Astrocyte of the spinal cord (primary cell): ENCODE measurements at places on chromosomes 7 and 10.
A peak's percentile ranks its signal among the peaks of the same experiment; 100 is the strongest.

- DNase-seq = peak; percentile 84
Observed at GRCh38 chr7:95859429-95859828, 87.1 kb downstream of the DYNC1I1 start.

DNA sequence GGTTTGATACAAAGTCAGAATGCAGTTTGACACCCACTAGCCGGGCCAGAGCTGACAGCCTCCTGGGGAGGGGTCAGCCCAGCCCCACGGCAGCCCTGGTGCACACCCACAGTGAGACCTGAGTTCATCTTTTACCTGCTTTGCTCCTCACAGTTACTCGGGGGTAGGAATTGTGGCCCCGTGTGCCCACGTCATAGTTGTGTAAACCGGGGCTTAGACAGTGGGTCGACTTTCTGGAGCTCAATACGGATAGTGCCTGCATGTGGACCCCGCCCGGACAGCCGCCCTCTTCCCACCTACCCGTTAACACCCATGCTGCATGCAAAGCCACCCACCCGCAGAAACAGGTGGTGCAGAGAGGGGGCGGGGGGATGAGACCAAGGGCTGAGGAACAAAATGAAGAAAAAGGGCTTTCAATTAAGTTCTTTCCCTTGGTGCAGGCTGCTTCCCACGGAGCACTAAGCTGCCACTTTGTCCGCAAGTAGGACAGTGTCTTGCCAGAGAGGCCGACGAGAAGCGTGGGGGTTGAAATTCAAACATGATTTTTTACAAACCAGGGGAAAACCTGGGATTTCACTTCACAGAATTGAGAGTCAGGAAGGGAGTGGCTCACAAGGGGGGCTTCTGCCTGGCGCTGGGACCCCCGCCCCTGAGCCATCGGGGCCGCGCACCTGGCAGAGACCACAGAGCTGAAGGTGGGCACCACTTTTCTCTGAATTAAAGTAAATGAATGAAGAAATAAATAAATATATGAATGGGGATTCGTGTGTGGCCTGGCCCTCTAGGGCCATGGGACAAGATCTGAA, 24.6 kb upstream of the FOXL3 start:
- DNase-seq = no peak

DNA sequence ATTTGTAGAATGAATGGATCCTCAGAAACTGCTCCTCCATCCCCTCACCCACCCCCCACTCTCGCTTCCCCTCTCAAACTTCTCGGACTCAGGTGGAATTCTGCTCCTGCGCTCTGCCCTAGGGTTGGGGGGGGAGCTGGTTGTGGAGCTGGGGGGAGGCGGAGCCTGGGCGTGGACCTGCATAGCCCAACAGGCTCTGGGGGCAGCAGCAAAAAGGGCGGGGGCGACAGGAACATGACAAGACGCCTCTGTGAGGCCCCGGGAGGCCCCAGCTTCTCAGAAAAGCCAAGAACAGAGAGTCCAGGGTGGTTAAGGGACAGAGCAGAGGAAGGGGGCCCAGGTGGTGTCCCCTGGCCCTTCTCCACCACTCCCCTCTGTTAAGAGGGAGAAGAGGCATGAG, 3.5 kb downstream of the TSC22D4 start:
- DNase-seq = no peak

- DNase-seq = no peak
Observed at GRCh38 chr7:117654780-117655179, 175.0 kb downstream of the CFTR start.

- DNase-seq = no peak
Observed at GRCh38 chr7:80929619-80930018, 10.8 kb upstream of the SEMA3C start.

GRCh38 chr7:95412075-95412474, 15.9 kb upstream of the PON3 start:
- no peak for DNase-seq

DNA sequence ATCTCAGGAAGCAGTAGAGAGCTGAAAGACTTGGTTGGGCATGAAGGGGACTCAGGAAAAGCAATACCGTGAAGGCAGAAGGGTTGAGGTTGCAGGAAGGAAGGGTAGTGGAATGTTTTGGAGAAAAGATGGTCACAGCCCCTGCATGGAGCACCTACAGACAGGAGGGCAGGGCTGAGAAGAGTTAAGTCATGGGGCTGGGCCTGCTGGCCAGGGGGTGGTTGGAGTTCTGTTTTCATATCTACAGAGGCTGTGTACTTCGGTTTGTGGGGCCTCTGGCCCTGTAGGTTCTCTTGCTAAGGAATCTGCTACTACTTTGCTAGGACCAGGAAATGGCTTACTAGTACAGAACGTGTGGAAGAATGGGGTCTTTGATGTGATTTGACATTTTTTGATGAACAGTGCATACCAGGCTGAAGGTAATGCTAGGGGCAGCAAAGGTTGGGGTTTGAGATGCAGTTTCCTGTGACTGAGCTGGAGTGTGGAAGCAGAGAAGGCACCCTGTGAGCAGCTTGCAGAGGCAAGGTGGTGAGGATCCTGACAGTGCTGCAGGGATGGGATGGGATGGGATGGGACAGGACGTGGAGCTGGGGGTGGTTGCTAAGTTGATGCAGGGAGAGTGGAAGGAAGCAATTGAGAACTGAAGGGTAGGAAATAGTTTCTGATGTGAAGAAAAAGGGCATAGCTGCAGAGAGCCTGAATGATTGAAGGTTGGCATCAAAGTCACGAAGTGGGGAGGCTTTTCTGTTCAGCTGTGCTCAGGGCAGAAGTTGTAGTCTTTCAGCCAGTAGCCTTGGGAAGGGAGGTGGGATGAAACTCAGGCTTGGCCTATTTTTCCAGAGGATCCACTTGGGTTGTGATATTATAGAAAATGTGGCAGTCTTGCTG, 7.8 kb downstream of the RPS24 start:
- DNase-seq = no peak

- DNase-seq = no peak
Observed at GRCh38 chr7:1311406-1312135, 78.9 kb downstream of the UNCX start.

DNA sequence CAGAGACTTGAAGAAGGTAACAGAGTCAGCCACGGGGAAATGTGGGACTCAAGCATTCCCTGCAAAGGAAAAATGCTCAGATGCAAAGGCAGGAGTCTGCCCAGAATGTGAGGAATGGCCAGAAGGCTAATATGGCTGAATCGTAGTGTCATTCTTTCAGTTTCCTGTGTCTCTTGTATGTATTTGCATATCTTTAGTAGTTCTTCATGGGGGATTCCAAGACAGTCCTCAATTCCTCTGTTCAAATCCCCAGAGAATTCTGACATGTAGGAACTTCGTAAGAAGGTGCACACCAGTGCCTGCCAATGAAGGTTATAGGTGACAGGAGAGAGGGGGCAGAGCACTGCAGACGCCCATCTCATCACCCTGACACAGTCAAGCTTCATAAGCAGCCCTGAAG, 154.4 kb downstream of the CACNB2 start:
- DNase-seq = no peak

DNA sequence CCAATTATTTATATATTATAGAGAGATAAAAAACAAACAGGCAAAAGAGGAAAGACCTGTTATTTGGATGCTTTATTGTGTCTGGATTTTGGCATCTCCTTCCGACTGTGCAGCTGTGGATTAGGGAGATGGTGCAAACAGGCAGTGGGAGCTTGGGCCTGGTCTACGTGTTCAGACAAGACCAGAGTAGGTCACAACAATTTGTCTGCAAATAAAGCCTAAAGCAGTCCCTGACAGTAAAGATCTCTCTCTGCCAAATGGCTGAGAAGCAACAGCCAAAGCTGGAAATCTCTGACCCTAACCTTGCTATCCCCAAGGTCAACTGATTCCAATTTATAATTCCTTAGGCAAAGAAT, 82.0 kb downstream of the ABLIM1 start:
- DNase-seq = no peak

GRCh38 chr7:16063716-16064675, 357.3 kb downstream of the CRPPA start:
- DNase-seq = peak; percentile 40

DNA sequence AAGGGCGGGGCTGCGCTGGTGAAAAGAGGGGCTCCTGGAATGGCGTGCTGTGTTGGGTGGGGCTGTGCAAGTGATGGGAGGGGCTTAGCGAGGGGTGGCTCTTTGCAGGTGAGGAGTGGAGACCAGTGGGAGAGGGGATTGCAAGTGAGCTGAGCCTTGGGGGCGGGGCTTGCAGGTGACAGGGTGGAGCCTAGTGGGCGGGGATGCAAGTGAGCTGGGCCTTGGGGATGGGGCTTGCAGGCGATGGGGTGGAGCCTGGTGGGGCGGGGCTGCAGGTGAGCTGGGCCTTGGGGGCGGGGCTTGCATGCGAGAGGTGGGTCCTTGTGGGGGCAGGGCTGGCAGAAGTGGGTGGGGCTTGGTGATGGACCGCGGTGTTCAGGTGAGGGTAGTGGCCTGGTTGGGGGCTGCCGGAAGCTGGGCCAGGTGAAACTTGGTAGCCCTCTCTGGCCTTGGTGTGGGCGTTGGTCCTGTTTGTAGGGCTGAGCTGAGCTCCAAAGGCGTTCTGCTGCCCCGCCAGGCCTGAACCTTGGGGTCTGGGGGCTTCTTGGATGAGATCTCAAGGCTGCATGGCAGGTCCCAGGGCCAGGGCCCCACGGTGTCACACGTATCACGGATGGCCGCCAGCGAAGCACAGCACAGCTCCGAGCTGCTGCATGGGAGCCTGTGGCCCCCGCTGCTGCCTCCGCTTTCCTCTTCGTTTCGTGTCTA, 743 bp upstream of the PITRM1 start:
- no peak for DNase-seq

DNA sequence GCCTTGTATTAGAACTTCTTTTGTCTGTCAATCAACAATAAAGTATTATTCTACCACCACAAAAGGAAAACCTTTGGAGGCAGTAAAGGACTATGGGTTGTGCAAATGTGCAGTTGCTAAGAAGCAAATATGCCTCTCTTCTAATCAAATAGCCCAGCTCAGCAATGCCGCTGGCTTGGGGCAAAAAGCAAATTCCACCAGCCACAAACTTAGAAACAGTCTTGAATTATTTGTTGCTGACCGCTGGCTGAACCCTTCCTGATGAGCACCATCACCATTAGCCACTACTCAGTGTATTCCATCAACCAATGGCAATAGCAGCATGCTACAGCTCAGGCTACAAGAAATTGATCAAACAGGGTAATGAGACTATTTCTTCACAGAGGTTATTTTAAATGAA, 51.0 kb downstream of the SKAP2 start:
- peak; percentile 80 for DNase-seq

DNA sequence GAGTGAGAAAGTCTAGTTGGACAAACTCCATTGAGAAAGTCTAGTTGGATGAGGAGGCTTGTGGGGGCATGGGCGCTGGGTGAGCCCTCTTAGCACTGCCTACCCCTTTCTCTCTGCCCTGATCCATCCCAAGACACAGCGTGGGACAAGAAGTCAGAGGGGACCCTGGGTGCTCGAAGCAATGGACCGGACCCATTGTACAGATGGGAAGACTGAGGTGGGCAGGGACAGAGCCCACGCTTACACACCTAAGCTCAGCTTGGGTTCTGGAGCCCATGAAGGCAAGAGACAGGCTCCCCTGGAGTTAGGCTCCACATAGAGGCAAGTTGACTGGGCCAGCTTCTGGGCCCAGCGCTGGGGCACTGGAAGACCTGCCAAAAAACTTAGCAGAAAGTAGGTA, 126.8 kb upstream of the TNRC18 start:
- no peak for DNase-seq

GRCh38 chr10:6120691-6121090, 31.9 kb downstream of the RBM17 start:
- no peak for DNase-seq

GRCh38 chr10:94324609-94325233, 38.0 kb downstream of the NOC3L start:
- no peak for DNase-seq

DNA sequence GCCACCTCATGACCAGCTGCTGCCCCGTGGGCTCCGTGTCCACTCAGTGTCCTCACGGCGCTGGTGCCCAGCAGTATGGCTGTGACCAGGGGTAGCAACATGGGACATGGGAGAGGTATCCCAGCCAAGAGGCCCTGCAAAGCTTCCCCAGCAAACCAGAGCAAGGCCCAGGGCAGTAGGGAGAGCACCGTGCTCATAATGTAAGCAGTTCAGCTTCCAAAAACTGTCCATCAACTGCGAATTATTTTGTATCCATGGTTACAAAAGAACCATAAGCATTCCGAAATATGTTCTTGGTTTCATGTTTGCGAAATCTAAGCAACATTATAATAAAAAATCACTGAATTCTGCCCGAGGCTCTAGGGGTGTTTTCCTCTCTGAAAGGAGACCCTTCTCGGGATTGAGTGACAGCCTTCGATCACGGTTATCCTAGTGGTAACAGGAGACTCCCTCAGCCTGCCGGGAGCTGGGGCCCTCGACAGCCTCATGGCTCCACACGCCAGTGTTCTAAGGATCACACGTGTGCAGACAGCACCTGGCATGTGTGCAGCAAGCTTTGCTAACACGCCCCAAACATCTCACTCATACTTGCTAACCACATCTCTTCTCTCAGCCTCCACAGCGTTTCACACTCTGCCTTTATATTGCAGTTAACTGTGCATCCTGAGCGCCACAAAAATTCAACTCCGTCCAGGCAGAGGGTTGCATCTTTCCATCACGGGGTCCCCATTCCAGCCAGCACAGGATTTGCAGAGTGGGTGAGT, 117.6 kb downstream of the DIP2C start:
- no peak for DNase-seq
